Stimulated activated CD4-positive, alpha-beta T cell treated with anti-CD3 and anti-CD28 coated beads, Interleukin-1b, Interleukin-23, amount 100 ng/mL, for 4 hours (primary cell): ENCODE measurements at places on chromosomes 4 and X.

DNA sequence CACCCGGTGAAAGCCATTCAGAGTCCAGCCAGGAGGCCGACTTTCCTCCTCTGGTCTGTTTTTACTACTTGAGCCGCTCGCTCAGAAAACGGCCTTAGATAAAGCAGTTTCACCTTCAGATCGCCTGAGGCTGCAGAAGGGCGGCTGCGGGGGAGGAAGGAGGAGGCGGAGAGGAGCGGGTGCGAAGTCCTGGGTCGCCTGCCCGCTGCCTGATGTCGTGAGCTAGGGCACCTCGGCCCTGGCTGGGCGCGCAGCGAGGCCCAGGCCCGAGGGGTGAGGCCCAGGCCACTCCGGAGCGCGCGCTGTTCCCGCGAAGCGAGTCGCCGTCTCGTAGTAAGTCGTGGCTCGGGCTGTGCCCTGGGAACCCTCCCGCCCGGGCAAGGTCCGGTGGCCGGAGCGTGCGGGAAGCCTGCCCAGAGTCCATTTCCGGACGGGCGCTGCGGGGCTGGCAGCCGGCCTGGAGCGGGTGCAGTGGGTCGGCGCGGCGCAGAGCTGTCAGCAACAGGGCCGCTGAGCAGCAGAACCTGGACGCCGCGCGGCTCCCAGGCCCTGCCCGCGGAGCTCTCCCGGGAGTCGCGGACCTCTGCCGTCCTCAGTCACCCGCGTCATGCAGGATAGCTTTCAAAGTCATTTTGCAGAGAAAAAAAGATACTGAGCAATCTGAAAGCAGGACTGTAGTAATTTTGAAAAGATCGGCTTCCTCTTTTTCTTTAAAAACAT is 18.6 kb downstream of the TRIM2 start:
- no peak for DNase-seq

- DNase-seq, result no peak
Observed at GRCh38 chr4:161581262-161582230, 582.3 kb downstream of the FSTL5 start.

GRCh38 chr4:110164251-110164650 is 34.2 kb downstream of the ELOVL6 start:
- no peak for DNase-seq

- DNase-seq, result no peak
Observed at GRCh38 chr4:108426493-108426892, 193.9 kb upstream of the RPL34 start.
